ENCODE measurements at places on chromosomes 1 and 21.

GRCh38 chr1:8473121-8473875, 155.4 kb downstream of the SLC45A1 start:
- no peak for DNase-seq

GRCh38 chr1:94903280-94904009, 23.5 kb downstream of the CNN3 start:
- DNase-seq: peak; percentile 43

DNA sequence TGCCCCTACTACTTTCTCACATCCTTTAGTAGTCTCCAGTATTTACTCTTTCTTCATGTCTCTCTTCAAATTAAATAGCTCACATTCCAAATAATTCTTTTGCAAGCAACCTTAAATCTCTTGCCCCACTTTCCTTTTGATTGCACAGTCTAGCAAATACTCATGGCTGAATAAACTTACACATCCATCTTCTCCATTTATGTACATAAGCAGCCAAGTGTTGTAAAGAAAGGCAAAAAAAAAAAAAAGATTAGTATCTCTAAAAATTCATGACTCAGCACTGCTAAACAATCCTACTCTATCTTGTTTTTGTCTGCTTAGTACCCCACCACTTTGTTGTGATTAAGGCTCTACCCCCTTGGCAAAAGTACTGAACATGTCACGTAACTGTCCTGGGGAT, 42.6 kb downstream of the F13B start:
- no peak for DNase-seq

DNA sequence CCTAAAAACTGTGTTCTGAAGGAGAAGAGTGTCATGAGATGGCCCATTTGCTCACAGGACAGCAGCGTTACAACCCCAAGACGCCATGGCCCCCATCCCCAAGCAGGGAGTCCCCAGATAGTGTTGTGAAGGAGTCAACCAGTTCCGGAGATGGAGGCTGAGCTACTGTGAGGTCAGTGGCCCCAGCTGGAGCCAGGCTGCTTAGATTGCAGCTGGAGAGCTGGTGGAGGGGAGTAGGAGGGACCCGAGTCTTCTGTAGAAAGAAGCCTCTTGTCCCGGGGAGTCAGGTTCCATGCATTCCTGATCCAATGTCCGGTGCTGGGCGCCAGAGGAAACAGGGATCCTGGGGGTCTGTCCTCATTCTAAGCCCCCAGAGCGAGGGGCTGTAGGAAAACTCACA, 93.5 kb upstream of the SIM2 start:
- DNase-seq: no peak

- DNase-seq: no peak
Measured at GRCh38 chr1:40094466-40095110, 2.5 kb downstream of the PPT1 start.

DNA sequence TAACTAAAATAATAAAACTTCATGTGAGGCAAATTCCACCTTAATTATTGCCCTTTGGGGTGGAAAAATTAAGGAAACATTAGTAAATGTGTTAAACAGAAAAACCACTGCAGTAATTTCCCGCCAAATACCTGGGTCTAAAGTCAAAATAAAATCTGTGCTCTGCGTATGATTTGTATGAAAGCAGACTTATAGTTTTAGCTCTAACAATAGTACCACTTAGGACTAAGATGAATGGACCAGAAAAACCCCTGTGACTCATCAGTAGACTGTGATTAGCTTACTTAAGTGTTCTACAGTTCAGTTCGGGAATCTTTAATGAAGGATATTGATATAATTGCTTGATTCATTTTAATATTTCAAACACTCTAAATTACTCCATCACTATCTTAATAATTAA, 23.3 kb upstream of the C1orf105 start:
- DNase-seq: peak; percentile 62

GRCh38 chr21:20419772-20420171, 578.4 kb upstream of the NCAM2 start:
- no peak for DNase-seq

- peak; percentile 61 for DNase-seq
Measured at GRCh38 chr1:88979054-88979748, 13.2 kb downstream of the KYAT3 start.

DNA sequence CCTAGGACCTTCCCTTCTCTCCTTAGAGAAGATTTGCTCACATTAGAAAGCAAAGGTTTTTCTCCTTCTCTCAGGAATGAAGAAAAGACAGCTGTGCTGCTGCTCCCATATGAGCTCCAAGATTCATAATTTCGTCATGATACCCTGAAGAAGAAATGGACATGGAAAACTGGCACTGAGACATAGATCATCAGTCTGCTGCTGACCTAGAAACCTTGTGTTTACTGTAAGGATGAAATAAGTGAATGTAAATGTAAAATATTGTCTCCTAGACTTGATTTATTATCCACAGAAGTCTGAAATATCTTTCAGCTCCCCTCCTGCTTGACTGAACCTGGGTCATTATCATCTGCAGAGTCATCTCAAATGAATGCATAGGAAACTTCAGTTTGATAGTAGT, 77.9 kb downstream of the ZC3H11B start:
- DNase-seq: no peak

GRCh38 chr1:91307784-91308409, 96.7 kb downstream of the HFM1 start:
- no peak for DNase-seq

DNA sequence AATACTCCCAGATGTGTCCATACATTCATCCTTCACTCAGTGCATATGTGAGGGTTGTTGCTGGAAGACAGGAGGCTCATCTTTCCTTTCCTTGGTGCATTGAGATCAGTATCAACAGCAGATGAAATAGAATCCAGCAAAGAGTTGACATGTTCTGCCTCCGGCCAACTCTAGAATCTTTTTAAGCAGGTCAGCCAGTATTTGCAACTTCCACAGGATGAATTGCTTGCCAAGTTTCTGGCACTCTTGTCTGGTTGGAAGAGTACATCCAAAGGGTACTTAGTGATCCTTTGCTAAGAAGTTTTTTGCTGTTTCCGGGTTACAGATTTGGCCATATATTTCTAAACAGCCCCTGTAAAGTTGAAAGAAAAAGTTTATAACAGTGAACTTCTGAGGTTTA, 21.1 kb downstream of the SYNC start:
- no peak for DNase-seq

DNA sequence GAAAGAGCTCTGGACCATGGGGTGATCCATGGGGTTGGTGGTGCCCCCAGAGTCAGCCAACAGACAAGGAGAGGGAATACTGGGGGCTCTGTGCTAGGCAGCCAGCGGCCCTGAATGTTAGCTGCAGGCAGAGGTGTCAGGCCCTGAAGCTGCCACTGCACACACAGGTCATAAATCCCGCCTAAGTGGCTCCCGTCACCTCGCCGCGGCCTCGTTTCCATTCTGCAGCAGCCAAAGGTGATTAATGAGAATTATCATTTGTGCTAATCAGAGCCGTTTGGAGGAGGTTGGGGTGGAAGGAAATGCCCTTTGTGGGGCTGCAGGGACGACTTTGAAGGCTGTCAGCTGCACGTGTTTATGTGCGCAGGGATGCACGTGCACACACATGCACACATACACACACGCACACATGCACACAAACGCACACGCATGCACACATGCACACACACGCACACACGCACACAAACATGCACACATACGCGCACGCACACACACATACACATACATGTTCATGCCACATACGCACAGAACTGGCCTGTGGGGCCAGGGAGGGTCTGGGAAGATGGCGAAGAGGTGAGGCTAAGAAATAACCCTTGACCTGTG, 88.8 kb upstream of the ARHGEF16 start:
- no peak for DNase-seq

GRCh38 chr1:116769994-116770393, 15.8 kb downstream of the CD2 start:
- no peak for DNase-seq

All from astrocyte of the spinal cord (primary cell).